Glutamatergic neuron (in vitro differentiated cells): ENCODE measurements at places on chromosomes 3 and 15. TPM values are rescaled to one million over a fixed set of nuclear protein-coding genes. Genes with fewer than 3 reads are reported as not detected.

- H3K4me3 ChIP-seq: peak overlapping the region; percentile 78
- peaks cover 5% of the 10 kb centered on the region for H3K36me3 ChIP-seq
- peak overlapping the region; percentile 22 for H3K27ac ChIP-seq
- H3K4me1 ChIP-seq: peaks cover 13% of the 10 kb centered on the region
- peaks cover 2% of the 10 kb centered on the region for H3K27me3 ChIP-seq
Observed at GRCh38 chr3:141796889-141797781, 33.9 kb downstream of the GRK7 start.

The TCAIM gene
- total RNA-seq: 17.1 TPM

GRCh38 chr15:88341006-88341405, 84.5 kb upstream of the NTRK3 start:
- no peak overlapping the region for H3K4me3 ChIP-seq
- no peak for DNase-seq
- no peaks in the 10 kb centered on the region for H3K27me3 ChIP-seq
- no peak overlapping the region for H3K27ac ChIP-seq
- H3K36me3 ChIP-seq: no peaks in the 10 kb centered on the region

The NR2E3 gene
- total RNA-seq: 0.69 TPM

The C3orf85 gene
- not detected for total RNA-seq

GRCh38 chr15:45376967-45377608, 1.3 kb downstream of the GATM start:
- peaks cover 19% of the 10 kb centered on the region for H3K27me3 ChIP-seq
- H3K4me1 ChIP-seq: peaks cover 39% of the 10 kb centered on the region
- DNase-seq: no peak
- H3K4me3 ChIP-seq: peak overlapping the region; percentile 91
- peak overlapping the region; percentile 94 for H3K27ac ChIP-seq
- H3K36me3 ChIP-seq: no peaks in the 10 kb centered on the region

DNA sequence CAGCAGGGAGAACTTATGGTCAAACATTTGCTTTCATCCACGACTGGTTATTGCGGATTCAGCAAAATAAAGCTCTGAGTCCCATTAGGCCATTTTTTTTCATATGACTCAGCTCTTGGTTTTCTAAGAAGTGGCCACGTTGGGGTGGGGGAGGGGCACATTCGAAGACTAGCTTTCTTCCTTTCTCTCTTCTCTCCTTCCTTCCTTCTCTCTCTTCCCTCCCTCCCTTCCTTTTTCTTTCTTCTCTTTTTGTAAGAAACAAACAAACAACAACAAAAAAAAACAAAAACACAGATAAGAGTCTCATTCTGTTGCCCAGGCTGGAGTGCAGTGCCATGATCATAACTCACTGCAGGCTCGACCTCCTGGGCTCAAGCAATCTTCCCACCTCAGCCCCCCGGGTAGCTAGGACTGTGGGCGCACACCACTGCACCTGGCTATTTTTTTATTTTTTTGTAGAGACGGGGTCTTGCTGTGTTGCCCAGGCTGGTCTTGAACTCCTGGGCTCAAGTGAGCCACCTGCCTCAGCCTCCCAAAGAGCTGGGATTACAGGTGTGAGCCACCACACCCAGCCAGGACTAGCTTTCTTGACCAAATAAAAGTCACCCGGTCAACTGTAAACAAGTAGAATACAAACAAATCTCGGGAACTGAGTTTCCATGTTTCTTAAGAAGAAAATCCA, 41.6 kb downstream of the ABCC5 start:
- H3K4me3 ChIP-seq: no peak overlapping the region
- H3K4me1 ChIP-seq: peaks cover 11% of the 10 kb centered on the region
- H3K27me3 ChIP-seq: peaks cover 9% of the 10 kb centered on the region
- no peaks in the 10 kb centered on the region for H3K36me3 ChIP-seq
- DNase-seq: no peak

GRCh38 chr15:44296625-44297524, 8.4 kb downstream of the GOLM2 start:
- no peak for DNase-seq
- peak overlapping the region; percentile 54 for H3K27ac ChIP-seq
- H3K4me3 ChIP-seq: no peak overlapping the region
- H3K36me3 ChIP-seq: no peaks in the 10 kb centered on the region
- H3K4me1 ChIP-seq: peaks cover 9% of the 10 kb centered on the region
- H3K27me3 ChIP-seq: no peaks in the 10 kb centered on the region

- peaks cover 8% of the 10 kb centered on the region for H3K36me3 ChIP-seq
- no peak overlapping the region for H3K27ac ChIP-seq
- no peak for DNase-seq
Observed at GRCh38 chr3:126897943-126898342, 85.0 kb upstream of the PLXNA1 start.

The ZNF501 gene
- 6.2 TPM for total RNA-seq

- H3K27me3 ChIP-seq: no peaks in the 10 kb centered on the region
- no peak overlapping the region for H3K4me3 ChIP-seq
- DNase-seq: no peak
- H3K27ac ChIP-seq: no peak overlapping the region
- peaks cover 11% of the 10 kb centered on the region for H3K36me3 ChIP-seq
Observed at GRCh38 chr3:78604341-78604740, 1163.5 kb downstream of the ROBO1 start.

GRCh38 chr3:33775363-33775762, 23.1 kb upstream of the PDCD6IP start:
- no peak overlapping the region for H3K4me3 ChIP-seq

GRCh38 chr3:60298141-60298540, 953.1 kb downstream of the FHIT start:
- no peak for DNase-seq
- no peak overlapping the region for H3K4me3 ChIP-seq
- H3K27ac ChIP-seq: no peak overlapping the region
- H3K36me3 ChIP-seq: no peaks in the 10 kb centered on the region
- H3K27me3 ChIP-seq: no peaks in the 10 kb centered on the region
- no peaks in the 10 kb centered on the region for H3K4me1 ChIP-seq

DNA sequence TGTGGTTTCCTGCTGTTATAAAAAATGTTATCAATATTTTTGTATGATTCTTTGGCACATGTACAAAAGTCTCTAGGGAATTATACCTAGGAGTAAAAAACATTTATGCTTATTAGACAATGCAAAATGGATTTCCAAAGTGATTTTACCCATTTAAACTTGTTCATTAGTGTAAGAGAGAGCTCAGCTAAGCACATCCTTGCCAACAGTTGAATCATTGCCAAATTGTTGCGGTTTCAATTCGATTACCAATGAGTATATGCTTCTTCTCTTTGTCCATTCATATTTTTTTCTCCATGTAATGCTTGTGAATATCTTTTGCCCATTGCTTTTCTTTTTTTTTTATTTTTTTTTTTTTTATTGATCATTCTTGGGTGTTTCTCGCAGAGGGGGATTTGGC, 17.2 kb downstream of the CASR start:
- no peak overlapping the region for H3K4me3 ChIP-seq
- H3K4me1 ChIP-seq: no peaks in the 10 kb centered on the region
- H3K27me3 ChIP-seq: no peaks in the 10 kb centered on the region
- no peak overlapping the region for H3K27ac ChIP-seq

- H3K4me1 ChIP-seq: peaks cover 6% of the 10 kb centered on the region
- H3K36me3 ChIP-seq: peaks cover 7% of the 10 kb centered on the region
- no peak for DNase-seq
- H3K27me3 ChIP-seq: peaks cover 9% of the 10 kb centered on the region
- no peak overlapping the region for H3K4me3 ChIP-seq
Observed at GRCh38 chr3:42130329-42131070, 39.3 kb downstream of the TRAK1 start.

DNA sequence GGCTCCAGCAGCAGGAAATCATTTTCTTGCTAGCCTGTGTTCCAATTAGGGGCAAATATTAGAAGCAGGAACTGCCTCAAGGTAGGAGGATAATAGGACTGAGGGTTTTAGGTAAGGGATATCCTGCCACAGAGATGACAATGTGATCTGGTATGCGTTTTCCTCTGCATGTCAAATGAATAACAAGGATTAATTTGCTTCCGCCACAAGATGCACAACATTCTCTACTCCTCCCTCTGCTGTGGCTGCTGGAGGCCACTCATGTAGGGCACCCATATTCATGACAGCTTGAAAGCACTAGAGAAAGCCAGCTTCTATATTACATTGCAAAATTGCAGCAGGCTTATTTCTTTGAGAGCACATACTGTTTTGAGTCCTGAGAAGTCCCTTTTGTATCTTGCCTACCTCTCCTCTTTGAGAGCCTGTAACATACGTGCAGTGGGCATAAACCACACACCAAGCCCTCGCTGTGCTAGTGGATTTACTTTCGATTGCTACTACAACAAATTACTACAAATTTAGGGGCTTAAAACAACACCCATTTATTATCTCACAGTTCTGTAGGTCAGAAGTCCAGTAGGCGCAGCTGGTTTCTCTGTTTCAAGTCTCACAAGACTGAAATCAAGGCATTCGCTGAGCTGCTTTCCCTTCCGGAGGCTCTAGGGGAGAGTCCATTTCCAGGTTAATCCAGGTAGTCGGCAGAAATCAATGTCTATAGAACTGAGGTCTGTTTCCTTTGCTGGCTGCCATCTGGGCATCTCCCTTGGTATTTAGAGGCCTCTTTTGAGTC, 5.9 kb upstream of the CD47 start:
- no peak overlapping the region for H3K27ac ChIP-seq
- H3K4me1 ChIP-seq: peaks cover 49% of the 10 kb centered on the region
- H3K36me3 ChIP-seq: peaks cover under 1% of the 10 kb centered on the region
- H3K27me3 ChIP-seq: peaks cover 6% of the 10 kb centered on the region
- H3K4me3 ChIP-seq: no peak overlapping the region

DNA sequence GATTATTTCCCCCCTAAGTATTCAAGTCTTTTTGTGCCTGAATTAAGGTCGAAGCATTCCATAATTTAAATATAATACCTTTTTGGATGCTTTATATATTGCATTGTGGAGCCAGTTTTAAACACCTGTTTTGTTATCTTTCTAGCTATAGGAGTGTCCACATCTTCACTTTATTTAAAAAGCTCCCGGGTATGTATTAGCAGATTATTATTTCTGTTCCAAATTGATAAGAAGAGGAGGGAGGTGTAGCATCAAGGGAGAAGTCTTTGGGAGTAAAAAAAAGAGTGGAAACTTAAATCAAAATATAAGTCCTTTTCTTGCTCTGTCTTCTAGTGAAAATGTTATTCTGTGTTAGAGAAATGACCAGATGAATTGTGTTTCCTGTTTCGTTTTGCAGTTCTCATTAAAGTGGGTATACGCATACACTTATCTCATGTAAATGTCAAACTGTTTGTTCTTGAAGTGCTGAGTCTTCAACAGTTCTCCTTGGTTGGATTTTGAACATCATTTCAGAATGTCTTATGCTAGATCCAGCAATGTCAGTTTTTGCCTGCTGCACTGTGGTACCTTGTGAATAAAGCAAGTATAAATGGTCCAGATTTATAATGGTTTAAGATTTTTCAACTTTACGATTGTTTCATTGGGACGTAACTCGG, 105.8 kb downstream of the FNDC3B start:
- H3K36me3 ChIP-seq: no peaks in the 10 kb centered on the region
- DNase-seq: no peak
- H3K27me3 ChIP-seq: no peaks in the 10 kb centered on the region
- H3K27ac ChIP-seq: no peak overlapping the region

The CYP1A2 gene
- not detected for total RNA-seq
